Left lung (tissue), 14 donors: ENCODE measurements at places on chromosomes 13 and 19. TPM values are rescaled to one million over a fixed set of nuclear protein-coding genes. Genes with fewer than 3 reads are reported as not detected.

Gene SERP2
- 8.8 TPM for polyA plus RNA-seq

Gene LGALS4
- 2.1 TPM for polyA plus RNA-seq

Gene NCAN
- 0.10 TPM for polyA plus RNA-seq

Gene AMER2
- polyA plus RNA-seq, result 0.04 TPM

Gene FCGBP
- polyA plus RNA-seq, result 10.7 TPM

Gene ZNF607
- polyA plus RNA-seq, result 11.2 TPM

Gene GNG14
- 0.55 TPM for polyA plus RNA-seq

Gene CABP5
- not detected for polyA plus RNA-seq

Gene HDGFL2
- 77.1 TPM for polyA plus RNA-seq

Gene ALOX5AP
- 2.6 TPM for polyA plus RNA-seq

Gene TRPM4
- polyA plus RNA-seq, result 29.2 TPM

Gene ZNF135
- 27.9 TPM for polyA plus RNA-seq

Gene ACP5
- 2.7 TPM for polyA plus RNA-seq

Gene HSPH1
- 94.2 TPM for polyA plus RNA-seq

Gene DNAAF3
- polyA plus RNA-seq, result 1.7 TPM

Gene CEACAM7
- 0.23 TPM for polyA plus RNA-seq

Gene WASF3
- polyA plus RNA-seq, result 22.9 TPM

Gene LILRA1
- polyA plus RNA-seq, result 0.45 TPM

Gene ETV2
- 2.3 TPM for polyA plus RNA-seq

Gene C19orf85
- polyA plus RNA-seq, result not detected

Gene ADGRE2
- polyA plus RNA-seq, result 0.75 TPM

Gene KIR2DL3
- 0.23 TPM for polyA plus RNA-seq

Gene CTXN1
- 8.7 TPM for polyA plus RNA-seq

Gene C13orf42
- not detected for polyA plus RNA-seq

Gene ZNF433
- 20.6 TPM for polyA plus RNA-seq

Gene VPS36
- polyA plus RNA-seq, result 65.3 TPM

Gene HCST
- polyA plus RNA-seq, result 4.3 TPM

Gene KLK1
- polyA plus RNA-seq, result 0.75 TPM

Gene ZNF121
- 26.5 TPM for polyA plus RNA-seq

Gene NLRP11
- polyA plus RNA-seq, result 0.04 TPM

Gene NEK5
- 6.9 TPM for polyA plus RNA-seq

Gene TEX26
- polyA plus RNA-seq, result 2.4 TPM

Gene EPS8L1
- 12.2 TPM for polyA plus RNA-seq

Gene MEDAG
- polyA plus RNA-seq, result 3.5 TPM
